ENCODE measurements at places on chromosomes 7 and 10.

GRCh38 chr7:103795107-103795506, 194.4 kb downstream of the RELN start:
- no peak for DNase-seq

DNA sequence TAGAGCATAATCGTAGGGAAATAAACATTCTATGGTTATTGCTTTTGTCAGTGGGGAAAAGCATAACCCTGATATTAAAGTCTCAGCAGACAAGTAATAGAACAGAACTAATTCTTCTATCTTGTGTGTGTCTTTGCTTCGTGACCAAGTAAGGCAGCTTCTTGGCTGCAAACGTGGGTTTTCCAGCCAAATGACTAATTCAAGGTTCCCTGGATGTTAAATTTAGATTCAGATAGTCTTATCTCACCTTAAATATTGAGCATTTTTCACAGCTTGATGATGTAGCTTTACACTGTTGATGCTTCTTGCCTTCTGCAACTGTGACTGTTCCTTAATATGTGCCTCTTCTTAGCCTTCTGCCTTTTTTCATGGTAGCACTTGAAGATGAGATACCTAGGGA, 113.0 kb downstream of the EXOC4 start:
- DNase-seq: no peak

DNA sequence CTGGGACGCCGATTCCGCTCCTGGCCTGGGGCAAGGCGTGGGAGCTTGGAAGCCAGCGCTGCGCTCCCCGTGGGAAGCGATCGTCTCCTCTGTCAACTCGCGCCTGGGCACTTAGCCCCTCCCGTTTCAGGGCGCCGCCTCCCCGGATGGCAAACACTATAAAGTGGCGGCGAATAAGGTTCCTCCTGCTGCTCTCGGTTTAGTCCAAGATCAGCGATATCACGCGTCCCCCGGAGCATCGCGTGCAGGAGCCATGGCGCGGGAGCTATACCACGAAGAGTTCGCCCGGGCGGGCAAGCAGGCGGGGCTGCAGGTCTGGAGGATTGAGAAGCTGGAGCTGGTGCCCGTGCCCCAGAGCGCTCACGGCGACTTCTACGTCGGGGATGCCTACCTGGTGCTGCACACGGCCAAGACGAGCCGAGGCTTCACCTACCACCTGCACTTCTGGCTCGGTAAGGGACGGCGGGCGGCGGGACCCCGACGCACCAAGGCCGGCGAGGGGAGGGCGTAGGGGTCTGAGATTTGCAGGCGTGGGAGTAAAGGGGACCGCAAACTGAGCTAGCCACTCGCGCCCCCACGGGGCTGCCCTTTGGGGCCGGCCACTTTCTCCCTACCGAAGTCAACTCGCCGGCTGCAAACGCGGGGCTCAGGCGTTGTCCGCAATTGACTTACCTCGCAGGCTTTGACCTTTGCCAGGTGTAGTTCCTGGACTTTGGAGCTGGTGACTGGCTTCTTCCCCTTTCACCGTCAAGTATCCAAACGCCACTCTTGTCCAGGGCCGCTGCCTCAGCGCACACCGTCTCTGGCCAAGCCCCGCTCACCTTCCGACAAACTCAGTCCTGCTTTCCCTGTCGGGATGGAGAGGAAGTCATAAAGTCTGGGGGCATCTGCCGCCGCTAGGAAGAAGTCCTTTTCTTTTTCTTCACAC, at the start of gene SCIN:
Gene SCIN (plus strand): TSS at position 187 of the 928 bp plus-strand sequence. CDS start 67 bp downstream, at position 254.
- DNase-seq: no peak

- DNase-seq: no peak
These were observed 15.6 kb downstream of the RBP3 start for GRCh38 chr10:47363781-47364180.

- DNase-seq: no peak
These were observed 206.6 kb downstream of the CXCL12 start for GRCh38 chr10:44178281-44178680.

GRCh38 chr10:101575091-101575490, 13.0 kb downstream of the POLL start:
- DNase-seq: no peak

DNA sequence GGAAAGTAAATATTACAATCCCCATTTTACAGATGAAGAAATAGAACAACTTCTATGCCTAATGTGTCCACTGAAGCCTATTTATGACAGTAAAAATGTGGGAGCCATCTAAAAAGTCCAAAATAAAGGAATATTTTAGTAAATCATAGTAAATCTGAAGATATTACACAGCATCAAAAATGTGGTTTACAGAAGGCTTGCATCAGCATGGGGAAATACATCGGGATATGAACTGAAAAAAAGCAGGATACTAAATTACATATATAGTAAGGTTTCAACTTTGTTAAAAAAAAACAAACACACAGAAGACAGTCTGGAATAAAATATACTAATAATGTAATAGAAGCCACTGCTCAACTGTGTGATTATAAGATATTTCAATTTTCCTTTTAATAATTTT, 20.8 kb downstream of the CPA1 start:
- no peak for DNase-seq

DNA sequence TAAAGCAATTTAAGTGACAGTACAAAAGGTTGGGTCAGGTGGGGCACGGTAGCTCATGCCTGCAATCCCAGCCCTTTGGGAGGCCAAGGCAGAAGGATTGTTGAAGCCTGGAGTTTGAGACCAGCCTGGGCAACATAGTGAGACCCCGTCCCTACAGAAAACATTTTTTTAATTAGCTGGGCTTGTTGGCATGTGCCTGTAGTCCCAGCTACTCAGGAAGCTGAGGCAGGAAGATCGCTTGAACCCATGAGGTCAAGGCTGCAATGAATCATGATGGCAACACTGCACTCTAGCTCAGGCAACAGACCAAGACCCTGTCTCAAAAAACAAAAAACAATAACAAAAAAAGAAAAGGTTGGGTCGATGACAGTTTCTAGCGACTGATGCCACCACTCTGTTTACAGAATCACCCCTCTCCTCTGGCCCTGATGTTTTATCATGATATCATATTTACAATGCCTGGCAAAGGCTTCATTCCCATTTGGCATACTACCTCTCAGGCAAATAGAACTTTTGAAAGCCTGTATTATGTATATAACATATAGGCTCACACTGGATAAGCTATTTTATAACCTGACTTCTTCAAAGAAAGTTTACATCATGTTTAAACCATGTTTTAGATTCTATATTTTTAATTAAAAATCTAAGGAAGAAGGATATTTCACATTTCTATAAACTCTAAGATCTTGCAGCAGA, 558 bp upstream of the ABCC2 start:
- no peak for DNase-seq

All from activated B cell treated with CpG ODN at 0.5 μM for 24 hours (primary cell).